Hindlimb muscle (tissue), 1 donor: ENCODE measurements at places on chromosomes 2 and 18. TPM values are rescaled to one million over a fixed set of nuclear protein-coding genes. Genes with fewer than 3 reads are reported as not detected.

DNA sequence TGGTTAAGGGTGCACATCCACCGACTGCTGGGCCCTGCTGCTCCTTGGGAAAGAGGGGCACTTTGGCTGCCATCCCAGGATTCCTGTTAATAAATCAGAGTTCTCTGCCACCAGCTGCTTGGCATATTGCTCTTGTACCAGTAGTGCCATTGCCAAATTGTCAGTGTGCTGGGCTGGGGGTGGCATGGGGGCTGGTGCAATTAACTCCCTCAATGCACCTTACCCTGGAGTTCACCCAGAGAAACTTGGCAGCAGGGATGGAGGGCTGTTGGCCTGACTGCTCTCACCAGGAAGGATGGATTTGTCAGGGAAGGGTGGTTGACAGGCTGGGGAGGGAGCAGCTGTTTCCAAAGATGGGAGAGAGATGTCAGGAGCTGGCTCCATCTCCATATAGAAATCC lies 94.6 kb upstream of the SKOR2 start:
- no peak for DNase-seq

- peak; percentile 68 for DNase-seq
Measured at GRCh38 chr2:218962859-218963492, 3.5 kb downstream of the CDK5R2 start.

Gene EPB41L3
- polyA plus RNA-seq, result 131 TPM

Gene CDH19
- polyA plus RNA-seq, result 0.92 TPM

DNA sequence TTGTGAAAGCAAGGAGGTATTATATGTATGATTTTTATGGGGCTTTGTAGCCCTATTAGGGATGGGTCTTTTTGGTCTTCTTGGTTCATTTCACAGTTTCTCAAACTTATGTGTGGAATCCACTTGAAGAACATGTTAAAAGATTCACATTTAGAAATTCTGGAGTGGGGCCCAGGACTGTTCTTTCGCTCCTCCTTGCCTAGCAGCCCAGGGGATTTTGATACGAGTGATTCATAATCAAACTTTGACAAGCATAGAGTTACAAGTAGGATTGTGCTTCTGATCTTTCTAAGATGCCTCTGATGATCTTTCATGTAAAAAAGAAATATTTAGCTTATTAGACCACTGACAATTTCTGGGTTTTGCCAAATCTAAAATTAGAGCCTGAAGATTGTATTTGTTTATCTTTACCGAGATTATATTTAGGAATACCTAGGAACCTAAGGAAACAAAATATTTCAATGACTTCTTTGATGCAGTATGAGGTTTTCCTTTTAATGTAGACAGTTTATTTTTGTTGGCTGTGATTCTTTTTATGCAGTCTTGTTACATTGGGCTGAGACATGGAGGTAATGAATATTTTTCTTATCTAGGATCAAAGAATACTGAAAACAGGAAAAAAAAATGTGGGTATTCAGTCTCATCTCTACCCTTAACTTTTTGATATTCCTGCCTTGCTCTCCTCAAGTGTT lies 324.0 kb downstream of the PARD3B start:
- DNase-seq, result peak; percentile 6

GRCh38 chr18:33751613-33752221 lies 173.7 kb downstream of the ASXL3 start:
- no peak for DNase-seq

Gene SP140
- 0.85 TPM for polyA plus RNA-seq

- no peak for DNase-seq
Measured at GRCh38 chr2:134170294-134170693, 83.6 kb upstream of the MGAT5 start.

- DNase-seq, result no peak
Measured at GRCh38 chr18:78632111-78632541, 347.5 kb upstream of the SALL3 start.

GRCh38 chr18:76353500-76353899 lies 141.5 kb downstream of the ZNF516 start:
- DNase-seq, result no peak

Gene PAX8
- 2.2 TPM for polyA plus RNA-seq

- no peak for DNase-seq
Measured at GRCh38 chr18:66346833-66347588, 256.9 kb downstream of the CDH19 start.

Gene PLA2R1
- 1.4 TPM for polyA plus RNA-seq

Gene ALPG
- not detected for polyA plus RNA-seq

- DNase-seq, result no peak
Measured at GRCh38 chr18:77250926-77251729, 1.5 kb downstream of the GALR1 start.

DNA sequence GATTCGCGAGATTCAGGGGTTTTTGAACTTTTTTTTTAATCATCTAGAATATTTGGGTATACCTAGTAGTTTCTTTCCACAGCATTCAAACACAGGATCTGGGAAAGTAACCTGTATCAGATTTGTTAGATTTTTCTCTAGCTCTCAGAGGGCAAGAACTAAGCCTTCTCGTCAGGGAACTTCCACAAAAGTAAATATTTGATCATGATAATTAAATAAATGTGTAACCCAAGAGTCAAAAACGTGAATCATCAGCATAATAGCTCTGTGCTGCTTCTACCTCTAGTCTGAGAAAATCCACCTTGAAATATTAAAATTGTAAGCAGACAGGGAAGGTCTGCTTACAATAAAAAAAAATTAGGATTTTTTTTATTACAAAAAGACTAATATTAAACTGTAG lies 225.7 kb upstream of the SPOPL start:
- no peak for DNase-seq

Gene EIPR1
- polyA plus RNA-seq, result 16.4 TPM

DNA sequence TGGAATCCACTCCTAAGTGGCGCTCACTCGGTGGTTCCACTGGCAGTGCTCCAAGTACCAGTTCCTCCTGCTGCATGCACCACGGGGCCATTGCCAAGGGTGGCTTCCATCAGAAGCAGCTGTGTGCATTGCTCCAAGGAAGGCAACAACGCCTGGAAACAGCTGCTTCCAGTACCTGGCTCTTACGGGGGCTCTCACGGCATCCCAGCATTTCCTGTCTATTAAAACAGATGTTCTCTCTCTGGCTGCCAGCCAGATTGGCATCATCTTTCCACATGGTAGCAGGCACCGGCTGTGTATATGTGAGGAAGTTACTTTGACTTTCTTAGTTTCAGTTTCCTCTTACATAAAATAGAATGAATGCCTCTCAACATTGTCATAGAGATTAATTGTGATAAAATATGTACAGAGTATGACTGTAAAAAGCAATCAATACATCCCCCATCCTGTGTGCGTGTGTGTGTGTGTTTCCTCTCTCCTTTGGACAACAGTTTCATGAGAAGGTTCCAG lies 84.9 kb downstream of the CMPK2 start:
- DNase-seq, result peak; percentile 80

- DNase-seq, result no peak
Measured at GRCh38 chr2:109582928-109583895, 30.6 kb downstream of the SEPTIN10 start.

Gene MRO
- 0.39 TPM for polyA plus RNA-seq

Gene ANKRD36C
- polyA plus RNA-seq, result 26.8 TPM

GRCh38 chr2:184041077-184041476 lies 557.3 kb upstream of the ZNF804A start:
- no peak for DNase-seq

Gene SKOR2
- not detected for polyA plus RNA-seq

Gene GPR35
- polyA plus RNA-seq, result 2.5 TPM

Gene CRYBA2
- not detected for polyA plus RNA-seq

GRCh38 chr18:27143580-27144287 lies 41.4 kb downstream of the CHST9 start:
- DNase-seq, result no peak

- no peak for DNase-seq
Measured at GRCh38 chr18:50969448-50969847, 1.6 kb downstream of the ELAC1 start.

DNA sequence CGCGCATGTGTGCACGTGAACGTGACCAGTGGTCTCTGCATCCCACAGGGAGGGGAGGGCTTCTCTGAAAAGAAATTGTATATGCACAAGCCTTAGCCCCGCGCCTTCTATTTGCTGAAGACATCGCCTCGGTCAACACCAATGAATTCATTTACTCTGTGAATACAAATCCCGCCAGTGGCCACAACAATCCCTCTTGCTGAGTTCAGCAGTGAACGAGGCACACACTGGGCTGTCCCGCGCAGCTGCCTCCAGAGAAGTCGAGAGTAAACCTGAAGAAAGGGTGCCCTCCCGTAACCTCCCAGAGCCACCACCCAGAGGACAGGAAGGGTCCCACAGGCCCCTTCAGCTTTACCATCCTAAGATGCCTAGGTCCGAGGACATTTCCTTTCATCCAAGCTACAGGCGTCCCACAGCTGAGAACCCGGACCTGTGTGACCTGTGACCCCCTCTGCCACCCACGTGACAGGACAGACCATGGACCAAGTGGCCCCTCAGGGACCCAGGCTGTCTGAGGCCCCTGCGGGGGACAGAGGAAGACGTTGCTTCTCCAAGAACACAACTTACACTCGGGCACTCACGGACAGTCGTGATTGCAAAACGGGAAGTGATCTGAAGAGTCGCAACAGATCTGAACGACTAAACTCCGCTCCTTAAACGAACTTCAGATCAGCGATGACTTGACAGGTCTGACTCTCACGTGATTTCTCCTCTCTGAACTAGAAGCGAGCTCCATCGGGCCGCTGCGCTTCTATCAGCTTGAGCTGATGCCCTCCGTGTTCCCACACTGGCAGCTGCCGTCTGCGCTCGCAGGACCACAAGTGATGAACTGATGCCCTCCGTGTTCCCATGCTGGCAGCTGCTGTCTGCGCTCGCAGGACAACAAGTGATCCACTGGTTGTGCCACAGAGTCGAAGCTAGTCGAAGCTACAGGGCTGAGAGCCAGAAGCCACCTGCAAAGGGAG lies 92.7 kb downstream of the ZNF516 start:
- no peak for DNase-seq

GRCh38 chr2:108171657-108172056 lies 68.1 kb upstream of the SULT1C3 start:
- no peak for DNase-seq

GRCh38 chr2:85784474-85784986 lies 30.7 kb downstream of the ATOH8 start:
- DNase-seq, result no peak

DNA sequence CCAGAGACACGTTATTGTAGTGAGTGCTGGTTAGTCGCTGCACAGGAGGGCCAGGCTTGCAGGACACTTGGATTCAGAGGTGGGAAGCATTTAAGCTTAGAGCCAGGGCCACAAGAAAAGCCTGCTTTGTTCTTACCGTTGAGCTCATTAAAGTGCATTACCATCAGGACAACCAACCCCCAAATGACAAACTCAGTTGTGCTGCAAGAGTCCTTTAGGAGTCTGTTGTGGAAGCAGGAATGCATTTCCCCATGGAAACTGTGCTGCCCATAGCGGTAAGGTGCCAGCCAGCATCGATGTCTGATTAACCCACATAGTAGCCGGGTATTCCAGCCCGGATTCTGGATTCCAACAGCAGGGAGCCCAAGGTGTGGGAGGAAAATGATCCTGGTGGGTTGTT lies 23.4 kb upstream of the REEP1 start:
- DNase-seq, result no peak

Gene IL36RN
- not detected for polyA plus RNA-seq

Gene ACKR3
- 22.4 TPM for polyA plus RNA-seq

Gene VWC2L
- polyA plus RNA-seq, result not detected

Gene G6PC2
- polyA plus RNA-seq, result not detected

Gene TGFBRAP1
- 10.3 TPM for polyA plus RNA-seq

DNA sequence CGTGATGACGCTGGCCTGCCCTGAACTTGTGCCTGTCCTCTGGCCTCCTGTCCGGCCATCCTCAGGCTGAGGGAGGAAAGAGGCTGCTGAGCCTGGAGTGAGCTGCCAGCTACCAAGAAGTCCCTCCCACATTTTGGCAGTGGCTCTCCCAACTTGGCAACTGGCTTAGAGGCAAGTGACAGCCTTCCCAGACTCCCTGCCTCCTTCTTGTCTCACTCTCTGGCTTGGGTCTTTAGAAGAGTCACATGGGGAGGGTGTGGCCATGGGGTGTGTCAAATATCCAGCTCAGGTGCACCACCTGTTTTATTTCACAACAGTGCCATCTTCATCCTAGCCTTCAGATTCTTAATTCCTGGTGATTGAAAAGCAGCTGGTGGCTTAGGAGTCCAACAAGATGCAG lies 222.9 kb downstream of the PRKCE start:
- peak; percentile 39 for DNase-seq

DNA sequence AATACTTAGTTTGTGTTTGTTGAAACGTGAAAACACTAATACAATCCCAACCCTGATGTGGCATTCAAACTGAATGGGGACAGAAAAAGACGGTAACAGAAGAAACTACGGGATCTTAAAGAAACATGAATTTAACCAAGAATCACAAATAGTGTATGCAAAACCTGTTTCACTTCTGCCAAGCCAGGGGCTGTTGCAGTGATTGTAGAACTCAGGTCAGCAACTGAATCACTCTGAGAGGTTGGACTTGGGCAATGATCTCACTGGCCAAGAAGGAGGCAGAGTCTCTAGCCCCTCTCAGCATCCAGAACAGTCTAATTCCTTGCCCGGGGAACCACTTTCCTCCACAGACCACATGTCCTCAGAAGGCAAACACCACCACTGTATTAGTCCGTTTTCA lies 54.9 kb upstream of the CRIM1 start:
- DNase-seq, result no peak

GRCh38 chr18:78403371-78403770 lies 576.2 kb upstream of the SALL3 start:
- DNase-seq, result no peak

Gene SATB2
- polyA plus RNA-seq, result 3.4 TPM

DNA sequence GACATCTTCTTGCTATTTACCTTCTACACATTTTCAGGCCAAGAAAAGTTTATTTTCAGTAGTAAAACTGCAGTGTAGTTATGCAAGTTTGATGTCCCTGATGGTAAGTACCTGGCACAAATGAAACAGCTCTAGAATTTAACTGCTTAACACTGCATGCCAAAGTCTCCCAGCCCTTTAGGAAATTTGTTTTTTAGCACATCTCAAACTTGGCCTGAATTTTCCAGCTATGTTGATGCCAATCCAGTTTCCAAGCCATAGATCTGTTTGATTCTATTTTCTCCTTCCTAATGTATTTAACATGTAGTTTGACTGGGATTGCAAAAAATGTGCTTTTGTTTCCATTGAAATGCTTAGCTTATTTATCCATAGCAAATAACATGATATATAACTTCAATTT lies 29.3 kb upstream of the ZNF385B start:
- DNase-seq, result peak; percentile 61

- no peak for DNase-seq
Measured at GRCh38 chr18:46536215-46536874, 120.7 kb downstream of the LOXHD1 start.

- peak; percentile 64 for DNase-seq
Measured at GRCh38 chr2:241558532-241559322, at the start of gene BOK. BOK (plus strand) TSS chr2:241558745; CDS start chr2:241559484, 739 bp downstream.

Gene KIAA2012
- polyA plus RNA-seq, result 0.19 TPM
